ENCODE measurements at places on chromosomes 7 and 10.

DNA sequence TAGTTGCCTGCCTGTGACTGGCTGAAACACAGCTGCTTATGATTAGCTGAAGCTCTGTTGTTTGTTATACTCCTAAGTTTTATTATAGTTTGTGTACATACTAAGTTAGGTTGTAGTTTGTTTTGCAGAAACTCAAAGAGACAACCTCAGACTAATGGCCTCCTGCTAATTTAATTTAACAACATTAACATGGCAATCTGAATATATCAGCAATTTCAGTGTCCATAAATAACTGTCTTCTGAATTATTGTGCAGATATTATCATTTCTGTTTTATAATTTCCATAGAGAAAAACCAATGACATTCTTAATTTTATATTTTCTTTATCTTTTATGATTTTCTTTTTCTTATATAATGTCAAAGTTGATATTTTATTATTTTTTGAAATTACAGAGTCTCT, 298.1 kb upstream of the PLXDC2 start:
- DNase-seq = no peak

- peak; percentile 2 for DNase-seq
Measured at GRCh38 chr10:33917069-33917780, 582.8 kb upstream of the NRP1 start.

DNA sequence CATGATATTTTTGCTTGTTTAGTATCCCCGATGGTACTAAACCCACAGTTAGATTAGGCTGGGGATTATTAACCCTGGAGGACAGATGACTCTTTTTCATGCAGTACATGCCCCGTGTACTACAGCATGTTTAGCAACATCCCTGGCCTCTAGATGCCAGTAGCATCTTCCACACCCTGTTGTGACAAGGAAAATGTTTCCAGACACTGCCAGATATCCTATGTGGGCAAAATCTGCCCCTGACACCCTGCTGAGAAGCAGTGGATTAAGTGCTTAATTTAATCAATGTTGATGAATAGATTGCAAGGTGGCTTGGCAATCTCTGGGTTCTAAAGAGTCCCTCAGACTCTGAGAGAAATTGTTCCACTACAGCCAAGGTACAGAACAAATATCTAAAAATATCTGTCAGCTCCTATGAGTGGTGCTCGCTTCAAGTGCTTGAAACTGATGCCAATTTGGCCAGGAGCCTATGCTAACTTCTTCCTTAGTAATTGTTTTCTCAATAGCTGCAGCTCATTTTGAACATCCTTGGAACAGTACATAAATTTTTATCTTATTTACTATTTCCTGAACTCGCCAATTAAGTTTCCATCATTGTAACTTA, 247.0 kb downstream of the SORCS1 start:
- no peak for DNase-seq

- no peak for DNase-seq
Measured at GRCh38 chr10:13657101-13657680, 70.4 kb downstream of the PRPF18 start.

- DNase-seq = no peak
Measured at GRCh38 chr10:121577568-121577967, 20.7 kb downstream of the FGFR2 start.

- DNase-seq = no peak
Measured at GRCh38 chr7:17633067-17633466, 307.2 kb downstream of the SNX13 start.

- no peak for DNase-seq
Measured at GRCh38 chr7:73851410-73852338, 9.3 kb upstream of the TMEM270 start.

GRCh38 chr7:94182066-94182465, 177.9 kb upstream of the BET1 start:
- DNase-seq = no peak

- no peak for DNase-seq
Measured at GRCh38 chr10:43596546-43596945, 9.7 kb upstream of the ZNF485 start.

Data from NCI-H1694 (cell line).